ENCODE measurements at places on chromosomes 5 and 9. TPM values are rescaled to one million over a fixed set of nuclear protein-coding genes. Genes with fewer than 3 reads are reported as not detected.

FGF1 gene
- total RNA-seq: 0.76 TPM

MEF2C gene
- total RNA-seq: 2.6 TPM

PCDHGC4 gene
- total RNA-seq: 0.67 TPM

NDUFS4 gene
- total RNA-seq: 18.5 TPM

HTR4 gene
- not detected for total RNA-seq

C6 gene
- total RNA-seq: 75.2 TPM

GRCh38 chr9:137138722-137139467 is at the start of gene GRIN1:
Gene GRIN1, plus strand, starts transcription at chr9:137139154. Its CDS starts 333 bp downstream, at chr9:137139487.
- DNase-seq: no peak

DNA sequence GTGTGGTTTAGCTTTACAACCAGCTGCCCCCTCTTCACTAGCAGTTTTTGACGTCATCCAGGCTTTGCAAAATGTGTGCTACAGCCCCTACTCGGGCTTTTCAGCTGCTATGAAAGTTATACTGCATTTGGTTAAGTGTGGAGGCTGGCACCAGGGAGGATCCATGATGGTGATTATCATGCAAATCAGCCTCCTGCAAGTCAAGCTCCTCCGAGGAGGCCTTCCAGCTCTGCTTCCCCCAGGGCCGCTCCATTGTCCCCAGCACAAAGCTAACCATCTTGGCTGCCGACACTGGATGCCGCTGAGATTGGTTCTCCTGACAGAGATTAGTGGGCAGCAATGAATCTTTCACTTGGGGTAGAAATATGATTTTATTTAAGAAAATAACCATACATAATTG is 159.6 kb downstream of the NR2F1-AS1 start:
- DNase-seq: no peak

- DNase-seq: no peak
Measured at GRCh38 chr9:127722055-127722745, 6.3 kb downstream of the TTC16 start.

GRCh38 chr5:179171251-179171815 is 111.2 kb downstream of the ZNF354C start:
- no peak for DNase-seq

- DNase-seq: no peak
Measured at GRCh38 chr5:126446498-126447224, 23.5 kb downstream of the GRAMD2B start.

GRCh38 chr9:37290366-37290939 is 132.0 kb upstream of the GRHPR start:
- DNase-seq: no peak

- no peak for DNase-seq
Measured at GRCh38 chr5:21831145-21831787, 1021.9 kb downstream of the CDH12 start.

GRCh38 chr5:69308046-69308553 is 24.5 kb downstream of the CCDC125 start:
- DNase-seq: no peak

- DNase-seq: no peak
Measured at GRCh38 chr5:154371687-154372086, 74.1 kb upstream of the SAP30L start.

- DNase-seq: no peak
Measured at GRCh38 chr9:5622016-5622415, 6.9 kb upstream of the RIC1 start.

DNA sequence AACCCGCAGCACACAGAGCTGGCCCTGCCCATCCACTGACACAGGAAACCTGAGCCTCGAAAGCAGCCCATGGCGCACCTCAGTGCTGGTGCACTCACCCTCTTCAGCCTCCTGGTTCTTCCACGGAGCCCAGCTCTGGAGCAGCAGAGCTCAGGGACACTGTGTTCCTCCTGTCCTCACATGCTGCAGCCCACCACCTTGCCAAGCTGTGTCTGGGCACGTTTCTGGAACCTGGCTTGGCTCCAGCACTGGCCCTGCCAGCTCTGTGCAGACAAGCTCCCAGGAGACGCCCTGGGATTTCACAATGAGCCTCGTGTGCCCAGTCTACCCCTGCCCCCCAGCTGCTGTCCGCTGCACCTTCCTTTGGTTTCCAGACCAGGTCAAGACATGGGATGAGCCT is 119.5 kb downstream of the SYK start:
- DNase-seq: peak; percentile 33

- no peak for DNase-seq
Measured at GRCh38 chr5:135505973-135506372, 29.8 kb downstream of the NEUROG1 start.

DNA sequence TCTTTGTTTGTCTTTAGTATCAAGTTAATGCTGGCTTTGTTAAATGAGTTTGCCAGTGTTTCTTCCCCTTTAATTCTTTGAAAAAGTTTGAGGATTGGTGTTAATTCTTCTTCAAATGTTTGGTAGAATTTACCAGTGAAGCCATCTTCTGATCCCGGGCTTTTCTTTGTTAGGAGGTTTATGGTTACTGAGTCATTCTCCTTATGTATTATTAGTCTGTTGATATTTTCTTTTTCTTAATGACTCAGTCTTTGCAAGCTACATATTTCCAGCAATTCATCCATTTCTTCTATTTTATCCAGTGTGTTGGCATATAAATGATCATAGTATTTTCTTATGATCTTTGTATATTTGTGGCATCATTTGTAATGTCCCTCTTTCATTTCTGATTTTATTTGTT is 74.5 kb upstream of the SPINK5 start:
- no peak for DNase-seq

- no peak for DNase-seq
Measured at GRCh38 chr5:174734571-174735497, 10.5 kb downstream of the MSX2 start.
